Mesangial cell (primary cell): ENCODE measurements at places on chromosomes 4 and X. TPM values are rescaled to one million over a fixed set of nuclear protein-coding genes. Genes with fewer than 3 reads are reported as not detected.

Gene IL13RA1
- total RNA-seq: 18.7 and 43.9 TPM in 2 replicates

Gene CFP
- total RNA-seq: 0.13 and 0.16 TPM in 2 replicates

Gene ADRA2C
- total RNA-seq: 0.13 TPM in 1 of 2 replicates, not detected in the other

Gene PNMA3
- total RNA-seq: under 0.01 and 0.76 TPM in 2 replicates

Gene SPANXA2
- not detected in 2 replicates for total RNA-seq

Gene GAGE12E
- not detected in 2 replicates for total RNA-seq

Gene FREM3
- not detected in 2 replicates for total RNA-seq
